Aorta (tissue), 5 donors: ENCODE measurements at places on chromosomes 12 and 14.

DNA sequence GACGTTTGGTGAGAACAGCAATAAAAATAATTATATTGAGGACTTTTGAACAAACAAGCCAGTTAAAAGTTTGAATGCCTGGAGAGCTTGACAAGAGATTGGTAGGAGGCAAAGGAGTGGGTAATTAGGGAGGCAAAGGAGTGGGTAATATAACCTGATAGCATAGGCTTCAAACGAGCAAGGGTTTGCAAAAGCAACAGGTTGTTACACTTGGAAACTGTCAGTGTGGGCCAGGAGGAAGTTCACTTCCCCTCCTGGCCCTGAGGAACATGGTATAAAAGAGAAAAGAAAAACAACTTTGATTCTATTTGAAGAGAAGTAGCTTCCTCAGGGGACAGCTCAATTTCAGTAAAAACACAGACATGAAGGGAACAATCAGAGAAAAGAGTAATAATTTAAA lies 121.7 kb downstream of the CCER1 start:
- DNase-seq = no peak

- no peak for DNase-seq
Measured at GRCh38 chr12:104672096-104672445, 215.3 kb downstream of the CHST11 start.

- no peak for DNase-seq
Measured at GRCh38 chr12:21607701-21608100, 3.1 kb upstream of the GYS2 start.

DNA sequence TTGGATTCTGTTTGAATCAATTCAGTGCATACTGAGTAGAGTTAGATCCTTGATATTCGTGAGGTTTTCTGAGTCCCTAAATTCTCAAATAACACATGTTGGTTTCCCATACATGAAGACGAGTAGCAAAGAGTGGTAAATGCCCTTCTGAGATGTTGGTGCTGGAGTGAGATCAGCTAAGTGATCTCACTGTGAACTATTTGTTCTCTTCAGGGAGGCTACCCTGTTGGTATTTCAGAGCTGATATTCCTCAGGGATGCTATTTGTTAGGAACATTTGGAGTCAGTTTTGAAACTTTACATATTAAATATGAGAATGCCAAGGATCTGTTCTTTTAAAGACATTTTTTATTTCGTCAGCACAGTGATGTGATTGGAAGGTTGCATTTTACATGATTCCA lies 54.7 kb downstream of the SUSD6 start:
- no peak for DNase-seq

DNA sequence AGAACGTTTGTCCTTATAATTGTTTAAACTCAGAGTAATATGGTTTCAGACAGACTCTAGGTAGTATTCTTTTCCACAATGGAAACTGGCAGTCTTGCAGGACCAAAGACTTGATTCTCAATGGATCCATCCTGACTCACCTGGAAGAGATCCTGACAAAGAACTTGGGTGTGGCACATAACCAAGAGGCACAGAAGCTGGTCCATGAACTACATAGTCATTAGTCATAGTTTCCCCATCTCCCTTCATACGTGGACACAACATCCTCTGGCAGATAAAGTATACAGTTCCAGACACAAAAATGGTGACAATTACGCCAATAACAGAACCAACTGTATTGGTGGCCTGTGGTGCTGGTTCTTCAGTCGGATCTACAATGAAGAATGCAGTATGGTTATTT lies 55.8 kb downstream of the BCL2L14 start:
- no peak for DNase-seq

DNA sequence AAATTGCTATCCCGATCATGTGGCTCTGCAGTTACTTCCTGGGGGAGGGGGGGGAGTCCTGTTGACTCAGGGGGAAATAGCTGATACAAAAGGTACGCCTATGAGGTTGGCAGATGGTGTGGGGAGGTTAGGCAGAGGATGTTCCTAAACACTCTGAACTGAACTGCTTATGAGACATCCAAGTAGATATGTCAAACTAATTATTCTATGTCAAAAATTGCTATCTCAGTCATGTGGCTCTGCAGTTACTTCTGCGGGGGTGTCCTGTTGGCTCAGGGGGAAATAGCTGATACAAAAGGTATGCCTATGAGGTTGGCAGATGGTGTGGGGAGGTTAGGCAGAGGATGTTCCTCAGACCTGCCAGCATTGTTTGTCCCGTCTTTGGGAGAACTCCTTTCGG lies 5.1 kb upstream of the VCPKMT start:
- no peak for DNase-seq

DNA sequence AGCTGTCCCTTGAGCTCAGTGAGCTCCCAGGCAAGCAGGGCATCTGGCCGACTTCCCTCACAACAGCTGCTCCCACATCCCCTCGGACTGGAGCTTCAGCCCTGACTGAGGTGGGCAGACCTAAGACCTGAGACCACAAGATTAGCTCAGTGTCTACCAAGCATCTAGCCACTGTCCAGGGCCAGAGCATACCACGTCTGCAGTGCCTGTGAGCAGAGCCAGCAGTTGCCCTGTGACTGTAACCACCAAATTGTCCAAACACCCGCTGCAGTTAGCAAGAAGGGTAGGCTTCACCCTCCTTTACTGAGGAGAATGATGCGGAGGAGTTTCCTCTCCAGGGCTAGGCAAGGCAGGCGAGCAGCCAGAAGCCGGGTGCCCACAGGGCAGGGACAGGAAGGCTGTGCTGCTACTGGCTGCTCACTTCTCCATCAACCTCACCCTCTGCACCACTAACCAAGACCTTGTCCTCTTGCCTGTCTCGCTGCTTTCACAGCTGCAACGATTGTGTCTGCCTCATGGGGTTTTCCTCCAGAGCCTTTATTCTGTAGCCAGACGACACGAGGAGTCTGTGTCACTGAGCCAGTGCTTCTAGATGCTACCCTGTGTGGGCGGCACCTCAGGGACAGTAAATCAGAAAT lies 53.9 kb downstream of the ANAPC7 start:
- peak; percentile 23 for DNase-seq

DNA sequence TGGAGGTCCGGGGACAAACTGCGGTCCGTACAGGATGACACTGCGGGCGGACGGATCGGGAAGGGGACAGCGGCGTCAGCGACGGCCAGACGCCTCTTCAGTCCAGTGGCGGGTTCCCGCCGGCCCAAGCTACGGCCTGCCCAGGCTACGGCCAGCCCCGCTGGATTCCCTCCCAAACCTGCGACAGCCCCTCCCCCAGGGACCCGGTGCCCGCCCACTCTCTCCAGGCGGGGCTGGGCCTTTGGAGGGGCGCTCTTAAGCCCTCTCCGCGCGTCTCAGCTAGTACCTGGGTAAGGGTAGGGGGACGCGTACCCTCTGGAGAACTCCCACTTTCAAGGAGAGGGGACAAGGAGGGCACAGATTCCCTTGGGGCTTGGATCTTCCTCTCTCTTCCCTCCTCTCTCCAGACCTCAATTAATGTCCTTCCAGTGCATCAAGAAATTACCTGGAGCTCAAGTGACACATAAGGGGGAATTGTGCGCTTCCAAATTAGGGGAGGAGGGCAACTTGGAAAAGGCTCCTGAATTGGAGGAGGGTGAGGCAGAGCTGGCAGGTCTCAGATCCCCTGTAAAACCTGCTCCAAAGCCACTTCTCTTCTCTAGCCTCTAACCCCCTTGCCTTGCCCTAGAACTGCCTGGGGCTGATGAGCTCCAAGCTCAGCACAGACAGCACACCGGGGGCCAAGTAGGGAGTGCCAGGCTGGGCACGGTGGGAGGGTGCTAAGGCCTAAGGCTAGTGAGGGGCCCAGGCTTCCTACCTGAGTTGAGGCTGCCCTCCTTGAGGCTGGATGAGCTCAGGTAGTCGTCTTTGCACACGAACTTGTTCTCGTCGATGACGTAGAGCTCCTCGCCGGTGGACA lies 3.1 kb downstream of the LHX5 start:
- DNase-seq = no peak

GRCh38 chr14:83463500-83464098 lies 1929.9 kb upstream of the SEL1L start:
- no peak for DNase-seq

- no peak for DNase-seq
Measured at GRCh38 chr12:111692575-111693210, 6.8 kb downstream of the ACAD10 start.

- DNase-seq = no peak
Measured at GRCh38 chr14:81831128-81831820, 297.6 kb upstream of the SEL1L start.

- no peak for DNase-seq
Measured at GRCh38 chr14:94979891-94980290, 177.4 kb downstream of the DICER1 start.

- DNase-seq = peak; percentile 64
Measured at GRCh38 chr12:57756406-57757341, 1.8 kb downstream of the MARCHF9 start.

DNA sequence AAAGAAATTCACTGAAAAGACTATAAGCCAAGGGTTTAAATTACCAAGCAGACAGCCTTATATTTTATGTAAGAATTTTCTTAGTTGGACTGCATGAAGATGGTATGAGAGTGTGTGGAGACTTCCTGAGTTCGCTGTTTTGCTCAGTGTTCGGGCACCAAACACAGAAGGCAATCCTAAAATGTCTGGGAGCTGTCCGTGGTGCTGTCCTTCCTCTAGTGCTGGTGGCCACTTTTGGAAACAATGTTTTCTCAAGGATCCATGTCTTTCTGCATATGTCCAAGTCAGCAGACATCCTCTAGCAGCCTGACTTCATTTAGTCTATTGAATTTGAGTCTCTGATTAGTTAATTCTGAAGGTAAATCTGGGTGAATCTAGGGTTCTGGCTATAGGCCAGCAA lies 135.8 kb downstream of the SLC8A3 start:
- DNase-seq = no peak

GRCh38 chr12:6960593-6961277 lies 9.6 kb downstream of the PTPN6 start:
- DNase-seq = no peak

GRCh38 chr12:97940105-97940504 lies 477.5 kb downstream of the RMST start:
- DNase-seq = no peak

GRCh38 chr12:5525783-5526367 lies 94.0 kb downstream of the NTF3 start:
- DNase-seq = no peak

- DNase-seq = no peak
Measured at GRCh38 chr12:119857041-119857591, 20.0 kb downstream of the CIT start.

DNA sequence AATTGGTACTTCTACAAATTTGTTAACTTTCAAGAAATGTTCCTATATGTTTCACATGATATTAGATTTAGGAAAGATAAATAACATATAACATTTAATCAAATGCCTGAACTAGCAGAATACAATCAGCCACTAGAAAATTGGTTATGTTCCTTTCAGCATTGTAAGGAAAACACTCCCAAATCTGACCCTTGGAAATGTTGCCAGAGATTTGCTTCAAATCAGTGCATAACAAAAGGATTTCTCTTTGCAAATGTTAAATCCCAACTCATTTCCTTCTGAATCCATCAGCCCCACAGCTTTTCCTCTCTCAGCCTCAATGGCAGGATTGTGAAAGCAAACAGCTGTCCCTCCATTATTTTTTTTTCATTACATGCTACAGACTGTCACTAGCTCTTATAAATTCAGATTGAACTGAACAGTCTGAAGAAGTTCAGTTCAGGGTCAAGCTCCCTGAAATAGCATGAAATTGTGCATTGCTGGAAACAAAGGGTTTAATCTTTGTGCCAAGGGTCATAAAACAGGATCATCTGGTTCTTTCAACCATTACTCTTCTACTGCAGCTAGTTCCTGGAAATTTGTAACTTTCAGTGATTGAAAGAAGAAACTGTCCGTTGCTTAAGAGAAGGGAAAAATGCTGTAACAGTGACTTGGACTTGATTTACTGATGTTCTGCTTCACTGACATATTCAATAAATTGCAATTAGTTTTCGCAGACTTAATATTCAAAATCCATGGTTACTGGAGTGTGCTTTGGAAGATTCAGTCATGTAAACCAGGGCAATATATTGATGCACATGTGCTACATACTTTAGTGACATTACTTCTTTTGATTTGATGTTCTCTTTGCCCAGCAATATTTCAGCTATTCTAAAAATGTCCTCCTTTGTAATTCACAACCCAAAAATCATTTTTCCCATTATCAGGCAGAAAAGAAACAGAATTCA lies 246.4 kb downstream of the RPL10L start:
- DNase-seq = no peak

DNA sequence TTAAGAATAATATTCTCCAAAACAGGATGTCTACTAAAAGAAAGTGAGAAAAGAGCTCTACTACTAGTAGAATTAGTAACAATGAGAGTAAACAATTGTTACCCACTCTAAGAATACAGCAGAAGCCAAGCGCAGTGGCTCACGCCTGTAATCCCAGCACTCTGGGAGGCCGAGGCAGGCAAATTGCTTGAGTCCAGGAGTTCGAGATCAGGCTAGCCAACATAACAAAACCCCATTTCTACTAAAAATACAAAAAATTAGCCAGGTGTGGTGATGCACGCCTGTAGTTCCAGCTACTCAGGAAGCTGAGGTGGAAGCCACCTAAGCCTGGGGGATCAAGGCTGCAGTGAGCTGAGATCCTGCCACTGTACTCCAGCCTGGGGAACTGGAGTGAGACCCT lies 4.7 kb downstream of the DNAJC14 start:
- DNase-seq = peak; percentile 37

GRCh38 chr12:85963326-85963725 lies 89.2 kb downstream of the NTS start:
- no peak for DNase-seq

GRCh38 chr12:42588524-42589464 lies 752 bp downstream of the PRICKLE1 start:
- no peak for DNase-seq

- no peak for DNase-seq
Measured at GRCh38 chr12:124232654-124232987, 62.3 kb upstream of the RFLNA start.

DNA sequence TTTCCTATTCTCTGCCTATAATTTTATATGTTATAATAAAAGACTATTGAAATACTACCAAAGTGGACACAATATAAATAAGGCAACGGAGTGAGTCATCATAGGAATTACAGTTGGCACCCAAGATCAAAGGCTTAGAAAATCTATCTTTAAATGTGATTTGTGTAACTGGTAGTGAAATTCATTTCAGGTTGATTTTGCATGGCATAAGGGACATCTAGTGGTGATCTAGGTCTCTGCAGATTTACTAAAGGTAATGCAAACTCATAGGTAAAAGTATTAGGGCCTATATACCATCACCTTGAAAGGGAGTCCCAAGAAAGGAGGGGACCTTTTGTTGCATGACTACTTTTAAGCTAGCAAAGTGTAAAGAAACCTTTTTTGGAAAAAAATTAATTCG lies 527.2 kb downstream of the NRXN3 start:
- DNase-seq = no peak

DNA sequence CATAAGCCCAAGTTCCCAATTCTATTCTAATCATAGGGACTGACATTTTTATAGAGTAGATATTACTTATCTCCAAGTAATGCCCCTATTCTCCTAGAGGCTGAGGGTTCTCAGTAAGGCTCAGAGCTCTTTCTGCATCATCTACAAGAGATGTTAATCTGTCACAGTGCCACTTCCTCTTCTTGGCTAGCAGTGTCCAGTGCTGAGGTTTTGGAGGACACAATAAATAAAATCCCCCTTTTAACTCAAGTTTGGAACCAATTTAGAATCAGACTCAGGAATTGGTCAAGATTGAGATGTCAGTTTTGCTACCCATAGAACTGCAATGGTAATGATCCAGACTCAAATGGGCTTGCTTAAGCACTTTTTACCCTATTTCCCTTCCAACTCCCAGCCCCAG lies 154.1 kb upstream of the ARID2 start:
- DNase-seq = no peak

- DNase-seq = no peak
Measured at GRCh38 chr12:52311285-52311648, 9.9 kb downstream of the KRT83 start.

- DNase-seq = no peak
Measured at GRCh38 chr12:47021298-47021697, 58.1 kb upstream of the PCED1B start.
